Activated CD4-positive, CD25-positive, alpha-beta regulatory T cell (primary cell): ENCODE measurements at places on chromosomes 13 and 19.

DNA sequence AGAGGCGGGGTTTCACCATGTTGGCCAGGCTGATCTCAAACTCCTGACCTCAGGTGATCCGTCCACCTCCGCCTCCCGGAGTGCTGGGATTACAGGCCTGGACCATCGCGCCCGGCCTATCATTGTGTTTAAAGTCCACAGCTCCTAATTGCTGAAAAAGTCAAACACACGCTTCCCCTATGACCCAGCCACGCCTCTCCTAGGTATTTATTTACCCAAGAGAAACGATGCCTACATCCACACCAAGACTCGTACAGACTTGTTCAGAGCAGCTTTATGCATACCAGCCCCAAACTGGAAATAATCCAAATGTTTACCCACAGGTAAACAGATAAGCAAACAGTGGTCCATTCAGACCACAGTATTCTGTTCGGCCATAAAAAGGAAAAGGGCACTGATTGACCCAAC, 15.1 kb downstream of the ZNRF4 start:
- no peak for DNase-seq

GRCh38 chr19:44808463-44809371, at the start of gene BCAM:
Gene BCAM (plus strand): TSS chr19:44809103. CDS start chr19:44809125, 22 bp downstream.
- DNase-seq: no peak

- DNase-seq: no peak
Observed at GRCh38 chr19:31350693-31351055, 1.4 kb upstream of the TSHZ3 start.

DNA sequence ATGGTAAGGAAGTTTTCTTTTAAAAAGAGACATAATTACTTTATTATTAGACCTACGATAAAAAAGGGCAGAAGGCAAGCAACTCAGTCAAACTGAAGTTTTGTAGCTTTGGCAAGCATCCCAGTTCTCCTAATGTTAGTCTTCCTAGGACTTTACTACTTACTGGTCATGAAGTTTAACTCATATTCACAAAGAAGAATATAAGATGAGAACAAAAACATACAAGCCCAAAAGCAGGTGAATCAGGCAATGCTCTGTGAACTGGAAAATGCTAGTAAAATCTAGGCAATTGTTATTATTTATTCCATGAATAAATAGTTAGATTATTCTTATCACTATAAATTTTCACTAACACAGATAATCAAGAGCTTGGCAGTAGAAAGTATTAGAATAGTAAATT, 85.0 kb downstream of the MIPEP start:
- no peak for DNase-seq

DNA sequence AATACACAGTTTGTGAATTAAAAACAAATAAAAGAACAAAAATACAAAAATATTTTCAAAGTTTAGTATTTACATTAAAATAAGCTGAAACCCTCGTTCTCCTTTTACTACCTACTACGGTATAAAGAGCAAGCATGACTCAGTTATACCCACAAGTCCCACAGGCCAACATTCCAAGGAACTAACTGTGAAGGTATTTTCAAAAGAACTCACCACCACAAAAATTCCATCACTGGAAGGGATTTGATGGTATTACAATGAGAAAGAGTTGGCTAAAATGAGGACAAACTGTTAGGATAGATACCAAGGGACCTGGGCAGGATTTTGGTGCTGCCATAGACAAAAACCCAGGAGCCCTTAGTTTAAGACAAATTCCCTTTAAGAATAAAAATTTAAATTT, 122.7 kb downstream of the TBC1D4 start:
- no peak for DNase-seq

GRCh38 chr13:50846861-50847475, 3.5 kb upstream of the DLEU7 start:
- no peak for DNase-seq

GRCh38 chr13:50699874-50700663, 143.4 kb downstream of the DLEU7 start:
- DNase-seq: no peak

DNA sequence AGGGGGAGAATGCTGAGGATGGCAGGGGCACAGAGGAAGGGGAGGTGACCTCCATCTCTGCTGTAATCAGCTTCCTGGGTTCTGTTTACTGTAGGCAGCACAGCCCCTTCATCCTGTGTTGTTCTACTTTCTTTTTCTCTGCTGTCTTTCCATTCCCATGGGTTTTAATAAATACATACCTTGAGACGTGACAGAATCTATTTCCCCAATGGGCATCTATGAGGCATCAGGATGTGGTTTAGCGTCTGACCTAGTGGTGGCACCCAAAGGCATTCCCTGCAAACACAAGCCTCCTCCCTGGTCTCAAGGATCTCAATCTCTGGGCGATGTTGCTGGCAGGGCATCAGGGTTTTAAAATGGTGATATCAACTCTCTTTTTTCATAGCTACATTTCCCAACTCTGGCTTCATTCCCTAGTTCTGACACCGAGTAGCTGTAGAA, 60.8 kb downstream of the ALOX5AP start:
- no peak for DNase-seq

- no peak for DNase-seq
Observed at GRCh38 chr13:101452519-101453485, at the start of gene ITGBL1. Gene ITGBL1 (plus strand): TSS chr13:101452675. CDS start chr13:101452834, 159 bp downstream.

DNA sequence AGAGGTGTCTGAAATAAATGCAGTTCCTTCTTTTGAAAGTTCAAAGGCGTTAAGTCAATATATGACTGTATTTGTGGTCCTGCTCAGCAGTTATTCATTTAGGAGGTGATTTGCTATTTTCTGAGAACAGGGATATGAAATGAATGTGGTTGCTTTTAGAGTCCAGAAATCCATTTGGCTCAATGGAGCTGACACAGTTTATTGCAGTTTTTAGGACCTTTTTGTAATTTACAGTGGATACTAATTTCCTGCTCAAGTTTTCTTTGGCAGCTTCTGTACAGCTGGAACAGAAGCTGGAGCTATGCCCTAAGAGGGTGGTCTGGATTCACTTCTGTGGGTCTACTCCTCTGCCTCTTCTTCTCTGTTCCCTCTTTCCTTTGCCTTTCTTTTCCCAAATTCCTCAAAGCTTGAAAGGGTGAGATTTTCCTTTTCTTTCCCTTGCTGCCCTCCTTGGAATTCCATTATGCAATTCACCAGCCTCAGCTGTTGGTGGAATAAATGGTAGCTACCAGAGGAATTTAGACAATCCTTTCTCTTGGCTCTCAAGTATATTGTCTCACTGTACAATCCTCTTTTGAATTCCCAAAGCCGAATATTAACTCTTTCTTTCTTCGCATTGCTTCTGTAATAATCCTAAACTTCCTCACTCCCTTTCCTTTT, 39.9 kb downstream of the ITGBL1 start:
- no peak for DNase-seq

GRCh38 chr13:39840201-39840600, 184.7 kb downstream of the COG6 start:
- DNase-seq: no peak

GRCh38 chr13:41284512-41285288, 21.3 kb upstream of the MTRF1 start:
- DNase-seq: no peak

- DNase-seq: no peak
Observed at GRCh38 chr13:47508527-47509228, 492.4 kb downstream of the SUCLA2 start.

GRCh38 chr19:43618921-43619261, 538 bp downstream of the ZNF428 start:
- peak; percentile 36 for DNase-seq

GRCh38 chr13:108363666-108364065, 94.1 kb downstream of the TNFSF13B start:
- no peak for DNase-seq

GRCh38 chr13:111577208-111577828, 256.9 kb downstream of the TEX29 start:
- no peak for DNase-seq

DNA sequence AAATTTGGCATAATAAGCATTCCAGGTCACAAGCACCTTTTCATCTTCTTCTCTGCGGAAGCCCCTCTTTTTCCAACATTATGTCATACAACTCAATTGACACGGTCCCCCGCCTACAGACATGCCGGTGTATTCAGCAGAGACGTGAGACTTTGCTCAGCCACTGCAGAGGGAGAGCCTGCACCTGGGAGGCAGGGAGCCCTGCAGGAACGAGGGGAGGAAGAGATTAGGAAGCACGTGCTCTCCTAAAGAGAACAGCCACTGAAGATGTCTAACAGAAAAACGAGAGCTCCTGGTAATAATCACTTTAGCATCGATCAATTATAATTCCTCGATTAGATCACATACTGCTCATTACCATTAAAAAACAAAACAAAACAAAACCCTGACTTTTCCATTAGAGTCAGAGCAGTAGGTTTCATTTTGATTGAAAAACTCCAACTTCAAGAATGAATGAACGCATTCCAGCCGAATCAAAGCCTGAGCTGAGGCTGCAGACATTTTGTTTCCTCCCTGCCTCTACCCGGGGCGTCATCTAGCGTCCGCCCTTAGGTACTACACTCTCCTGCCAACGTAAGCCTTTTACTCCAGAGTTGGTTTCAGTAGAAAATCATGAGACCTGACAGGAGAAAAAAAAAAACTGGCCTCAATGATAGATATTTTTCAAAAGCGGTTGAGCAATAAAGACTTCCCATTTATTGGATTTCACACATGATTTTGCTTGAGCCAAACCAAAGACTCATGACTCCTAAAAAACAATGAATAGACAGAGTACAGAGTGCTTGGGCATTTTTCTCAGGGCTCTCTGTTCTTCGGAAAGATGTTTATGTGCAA, 194.5 kb downstream of the KATNAL1 start:
- peak; percentile 55 for DNase-seq

GRCh38 chr19:6439743-6440142, 6.2 kb upstream of the SLC25A41 start:
- no peak for DNase-seq

DNA sequence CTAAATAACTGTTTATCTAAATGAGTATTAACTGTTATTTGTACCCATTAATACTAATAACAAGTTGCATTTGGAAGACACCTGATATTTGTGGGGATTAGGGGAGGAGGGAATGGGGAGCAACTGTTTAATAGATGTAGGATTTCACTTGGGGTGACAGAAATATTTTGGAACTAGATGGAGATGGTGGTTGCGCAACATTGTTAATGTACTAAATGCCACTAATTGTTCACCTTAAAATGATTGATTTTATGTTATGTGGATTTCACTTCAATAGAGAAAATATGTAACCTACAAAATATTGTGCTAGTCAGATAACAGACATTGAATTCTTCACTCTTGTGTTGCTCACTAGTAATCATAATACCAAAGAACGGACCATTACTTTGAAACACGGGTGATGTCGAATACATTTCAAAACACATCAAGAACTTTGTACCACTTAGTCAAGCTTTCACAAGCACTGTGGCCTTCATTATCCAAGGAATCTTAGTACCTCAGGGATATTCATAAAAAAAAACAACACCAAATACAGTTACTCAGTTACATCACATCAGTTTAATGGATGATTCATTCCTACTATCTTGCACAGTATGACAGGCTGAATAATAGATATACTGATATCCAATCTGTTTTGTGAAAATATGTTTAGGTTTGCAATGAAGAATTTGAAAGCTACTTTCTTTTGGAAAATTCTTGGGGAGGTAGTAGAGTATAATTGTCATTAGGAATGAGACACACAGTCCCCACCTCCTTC, 721.8 kb downstream of the PCDH9 start:
- DNase-seq: no peak

DNA sequence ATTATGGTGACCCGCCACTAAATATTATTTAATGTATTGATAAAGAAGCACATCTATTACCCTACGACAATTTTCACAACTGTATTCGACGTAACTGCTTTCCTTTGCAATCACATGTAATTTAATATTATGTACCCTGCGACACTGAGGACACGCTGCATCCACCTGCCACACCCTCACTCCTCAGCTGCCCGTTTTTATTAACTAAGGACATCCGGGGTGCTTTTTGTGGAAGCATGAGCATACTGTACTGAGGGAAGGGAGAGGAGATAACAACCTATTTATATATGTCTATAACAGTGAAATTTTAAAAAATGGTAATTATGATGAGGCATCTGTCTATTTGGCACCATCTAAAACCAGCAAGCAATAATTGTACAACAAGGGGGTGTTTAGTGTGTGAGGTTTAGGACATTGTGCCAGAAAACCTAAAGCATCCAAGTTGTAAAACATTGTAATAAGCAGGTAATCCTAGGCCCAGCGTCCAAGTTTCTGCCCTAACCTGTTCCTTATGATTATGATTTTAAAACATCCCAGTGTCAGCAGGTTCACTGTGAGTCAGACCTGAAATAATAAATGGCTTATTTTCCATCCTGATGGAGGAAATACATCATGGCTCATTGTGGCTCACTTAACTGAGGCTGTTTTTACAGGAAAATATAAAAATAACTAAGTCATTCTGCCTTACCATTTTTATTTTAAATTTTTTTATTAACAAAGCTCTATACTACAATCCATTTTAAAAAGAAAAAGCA, 56.3 kb downstream of the FOXO1 start:
- no peak for DNase-seq

- no peak for DNase-seq
Observed at GRCh38 chr13:76229281-76229680, 593.2 kb downstream of the LMO7 start.
